ENCODE measurements at places on chromosomes 1 and 21.

GRCh38 chr1:39898191-39898590, 3.5 kb downstream of the MYCL start:
- DNase-seq = no peak

- DNase-seq = no peak
Measured at GRCh38 chr1:107993920-107994319, 28.9 kb upstream of the VAV3 start.

DNA sequence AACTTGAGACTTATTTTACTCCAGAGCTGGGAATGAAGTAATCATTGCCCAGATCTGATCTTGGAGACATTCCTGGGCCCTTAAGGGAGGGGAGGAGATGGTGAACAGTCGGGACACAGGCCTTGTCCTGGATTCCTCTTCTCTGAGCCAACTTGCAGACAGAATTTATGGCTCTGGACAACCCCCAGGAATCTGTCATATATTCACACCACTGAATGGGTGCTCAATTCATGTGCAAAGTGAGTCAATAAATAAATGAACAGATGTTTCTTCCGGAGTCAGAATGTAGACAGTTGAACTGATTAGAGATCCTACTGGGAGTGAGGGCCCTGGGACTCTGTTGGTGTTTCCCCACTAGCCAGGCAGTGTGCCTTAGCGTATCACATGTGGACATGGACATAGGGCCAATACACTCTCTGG, 2.6 kb downstream of the TUFT1 start:
- DNase-seq = no peak

- DNase-seq = no peak
Measured at GRCh38 chr1:203353486-203353885, 2.6 kb upstream of the FMOD start.

DNA sequence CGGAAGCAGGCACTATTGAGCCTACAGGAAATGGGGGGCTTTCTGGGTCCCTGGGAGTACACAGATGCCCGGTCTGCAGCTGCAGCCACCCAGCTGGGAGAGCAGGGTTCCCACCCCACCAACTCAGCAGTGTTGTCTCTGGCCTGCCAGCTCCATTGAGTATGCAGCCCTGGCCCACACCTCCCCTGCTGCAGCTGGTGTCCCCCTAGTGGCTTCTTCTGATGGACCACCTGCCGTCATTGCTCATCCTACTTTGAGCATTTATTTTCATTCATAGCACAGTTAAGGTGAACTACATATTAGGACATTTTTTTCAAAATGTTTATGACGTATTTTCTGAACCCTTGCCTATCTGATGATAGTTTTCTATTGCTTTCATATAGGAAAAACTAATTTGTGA, 189.8 kb upstream of the LYPLAL1 start:
- DNase-seq = no peak

DNA sequence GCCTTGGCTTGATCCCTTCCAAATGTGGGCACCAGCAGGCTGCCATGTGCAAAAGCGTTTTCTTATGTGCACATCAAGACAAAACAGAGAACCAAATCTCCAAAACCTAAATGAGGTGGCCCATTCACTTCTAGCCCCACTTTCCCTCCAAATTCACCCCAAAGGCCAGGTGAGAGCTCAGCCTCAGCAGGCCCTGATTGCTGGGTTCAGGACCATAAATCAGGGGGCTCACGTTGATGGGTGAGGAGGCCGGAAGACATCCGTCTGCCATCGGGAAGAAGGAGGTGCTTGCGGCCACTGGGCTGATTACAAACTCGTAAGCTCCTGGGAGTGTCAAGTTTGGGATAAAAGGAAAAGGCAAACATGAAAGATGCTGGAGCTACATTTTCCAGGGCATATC, 86.7 kb upstream of the CLDN14 start:
- no peak for DNase-seq

DNA sequence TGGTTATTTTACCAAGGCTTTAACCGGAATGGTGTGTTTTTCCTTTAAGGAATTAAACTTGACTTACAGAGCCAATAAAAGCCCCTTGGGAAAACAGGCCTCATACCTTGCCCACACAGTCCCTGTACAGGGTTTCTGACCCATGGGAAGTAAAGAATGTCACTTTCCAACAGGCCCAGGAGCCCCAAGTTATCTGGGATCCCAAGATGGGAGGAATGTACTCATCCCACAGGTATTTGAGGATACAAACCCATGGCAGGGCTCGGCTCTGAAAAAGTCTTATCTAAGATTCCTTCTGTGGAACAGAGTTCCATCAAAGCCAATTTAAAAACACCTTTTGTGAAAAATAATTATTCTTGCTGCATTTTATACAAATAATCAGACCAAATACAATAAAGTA, 15.3 kb upstream of the COX20 start:
- DNase-seq = no peak

- no peak for DNase-seq
Measured at GRCh38 chr21:45365608-45366241, 39.2 kb upstream of the COL18A1 start.

DNA sequence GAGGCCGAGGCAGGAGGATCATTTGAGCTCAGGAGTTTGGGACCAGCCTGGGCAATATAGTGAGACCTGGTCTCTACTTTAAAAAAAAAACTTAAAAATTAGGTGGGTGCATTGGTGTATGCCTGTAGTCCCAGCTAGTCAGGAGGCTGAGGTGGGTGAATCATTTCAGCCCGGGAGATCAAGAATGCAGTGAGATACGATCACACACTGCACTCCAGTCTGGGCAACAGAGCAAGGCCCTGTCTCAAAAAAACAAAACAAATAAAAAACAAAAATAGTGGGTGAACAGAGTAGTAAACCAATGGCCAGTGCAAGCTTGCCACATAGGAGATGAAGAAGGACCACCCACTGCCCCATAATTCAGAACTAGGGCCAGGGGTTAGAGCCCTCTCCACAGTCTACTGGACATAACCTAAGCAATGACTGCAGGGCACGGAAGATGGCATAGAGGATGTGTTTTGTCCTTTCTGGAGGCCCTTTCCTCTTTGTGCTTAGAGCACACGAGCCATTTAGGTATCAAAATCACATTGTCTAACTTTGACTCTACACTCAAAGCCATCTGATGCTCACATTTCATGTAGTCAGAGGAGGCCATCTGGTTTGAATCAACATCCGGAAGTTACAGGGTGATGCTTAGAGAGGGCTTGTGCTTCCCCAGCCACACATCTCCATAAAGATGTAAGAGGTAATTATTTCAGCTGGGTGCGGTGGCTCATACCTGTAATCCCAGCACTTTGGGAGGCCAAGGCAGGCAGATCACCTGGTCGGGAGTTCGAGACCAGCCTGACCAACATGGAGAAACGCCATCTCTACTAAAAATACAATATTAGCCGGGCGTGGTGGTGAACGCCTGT, 12.6 kb downstream of the CD2 start:
- no peak for DNase-seq

GRCh38 chr1:234627009-234627950, 17.3 kb upstream of the IRF2BP2 start:
- no peak for DNase-seq

DNA sequence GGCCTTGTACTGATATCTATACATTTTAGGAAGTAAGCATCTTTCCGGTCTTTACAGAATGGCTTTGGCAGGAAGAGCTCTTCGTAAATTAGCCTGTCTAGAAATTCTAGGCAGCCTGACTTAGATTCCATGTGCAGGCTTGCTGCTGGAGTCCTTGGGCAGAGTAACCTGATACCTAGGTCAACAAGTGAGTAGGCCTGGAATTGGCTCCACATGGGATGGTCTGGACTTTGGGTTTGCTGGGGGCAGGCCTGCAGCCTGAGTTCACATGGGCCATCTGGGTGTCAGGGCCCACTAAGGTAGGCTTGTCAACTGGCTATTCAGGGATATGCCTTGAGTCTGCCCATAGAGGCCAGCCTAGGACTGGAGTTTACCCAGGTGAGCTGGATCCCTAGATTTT, 59.6 kb upstream of the CYYR1 start:
- DNase-seq = no peak

- DNase-seq = no peak
Measured at GRCh38 chr21:34826836-34827235, 158.0 kb downstream of the CLIC6 start.

DNA sequence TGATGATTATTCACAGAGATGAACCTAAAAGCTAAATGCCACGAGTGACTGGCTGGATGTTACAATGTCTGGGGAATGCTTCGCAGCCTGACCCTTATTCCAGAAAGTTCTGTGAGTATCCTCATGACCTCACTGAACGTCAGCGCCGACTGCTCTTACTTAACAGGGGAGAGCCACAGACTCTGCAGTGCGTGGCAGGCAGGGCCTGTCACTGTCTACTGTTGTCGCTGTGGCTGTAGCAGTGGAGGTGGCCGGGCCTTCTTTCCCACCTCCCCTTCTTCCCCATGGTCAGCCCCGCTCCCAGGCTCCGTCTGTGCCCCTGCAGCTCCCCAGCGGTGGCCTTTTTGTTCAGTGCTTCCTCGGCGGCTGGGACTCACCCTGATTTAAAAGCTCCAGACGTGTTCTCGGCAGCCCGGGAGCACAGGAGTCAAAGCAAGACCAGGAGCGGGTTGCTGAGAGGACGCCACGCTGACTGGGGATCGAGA, 52.2 kb upstream of the TARBP1 start:
- DNase-seq = no peak

- DNase-seq = no peak
Measured at GRCh38 chr1:115076384-115076915, 12.9 kb downstream of the TSPAN2 start.

Data from GM19239 (cell line).